ENCODE measurements at places on chromosomes 1 and 21.

DNA sequence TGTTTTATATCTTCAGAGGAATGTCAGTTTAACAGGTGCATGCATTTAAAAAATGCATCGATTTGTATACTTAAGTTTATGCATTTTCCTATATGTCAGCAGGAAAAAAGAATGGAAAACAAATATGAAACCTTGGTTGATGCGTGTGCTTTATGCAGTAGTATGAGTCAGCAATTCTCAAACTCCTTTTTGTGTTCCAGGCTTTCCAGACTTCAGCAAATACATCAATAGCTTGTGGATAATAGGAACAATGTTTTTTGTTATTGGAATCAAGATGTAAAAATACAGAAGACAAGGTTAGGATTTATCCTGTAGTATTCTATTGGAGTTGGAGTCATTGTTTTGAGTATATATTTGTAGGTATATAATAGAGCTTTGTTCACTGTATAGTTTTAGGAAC lies 45.2 kb downstream of the CHODL start:
- DNase-seq = no peak

GRCh38 chr1:204469304-204469703 lies 25.3 kb downstream of the PIK3C2B start:
- DNase-seq = no peak

DNA sequence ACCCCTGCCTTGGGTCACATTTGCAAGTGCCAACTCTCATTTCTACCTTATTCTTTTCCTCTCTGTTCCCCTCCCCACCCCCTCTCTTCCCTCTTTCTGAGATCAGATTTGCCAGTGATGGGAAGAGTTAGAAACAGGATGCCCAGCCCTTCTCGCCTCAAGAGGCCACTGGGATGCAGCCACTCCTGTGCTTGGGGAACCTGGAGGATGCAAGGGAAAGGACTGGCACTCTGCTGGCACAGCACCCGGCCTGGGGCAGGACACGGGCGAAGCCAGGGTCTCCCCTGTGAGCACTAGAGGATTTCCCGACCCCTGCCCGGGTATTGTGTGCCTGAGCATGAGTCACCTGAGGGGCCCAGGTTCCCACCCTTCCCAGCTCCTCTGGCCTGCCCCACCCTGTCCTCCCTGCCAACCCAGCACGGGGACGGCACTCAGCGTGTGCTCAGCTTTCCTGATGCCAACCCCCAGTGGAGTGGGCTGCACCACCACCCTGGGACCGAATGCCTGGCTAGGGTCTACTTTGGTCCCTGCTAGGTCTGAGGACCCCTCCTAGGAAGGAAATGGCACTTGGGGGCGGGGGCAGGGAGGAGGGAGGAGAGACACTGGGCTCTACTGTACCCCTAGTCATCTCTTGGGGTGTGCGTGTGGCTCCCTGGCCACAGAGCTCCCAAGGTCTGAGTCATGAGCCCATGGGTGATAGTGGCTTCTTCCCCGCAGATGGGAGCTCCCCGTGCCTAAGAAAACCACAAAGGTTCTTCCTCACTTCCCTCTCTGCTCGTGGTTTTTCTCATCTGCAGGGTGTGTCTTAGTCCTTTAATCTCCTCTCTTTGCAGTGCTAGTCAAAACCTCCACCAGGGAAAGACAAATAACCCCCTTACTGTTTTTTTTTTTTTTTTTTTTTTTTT lies 12.4 kb downstream of the LMNA start:
- peak; percentile 88 for DNase-seq

DNA sequence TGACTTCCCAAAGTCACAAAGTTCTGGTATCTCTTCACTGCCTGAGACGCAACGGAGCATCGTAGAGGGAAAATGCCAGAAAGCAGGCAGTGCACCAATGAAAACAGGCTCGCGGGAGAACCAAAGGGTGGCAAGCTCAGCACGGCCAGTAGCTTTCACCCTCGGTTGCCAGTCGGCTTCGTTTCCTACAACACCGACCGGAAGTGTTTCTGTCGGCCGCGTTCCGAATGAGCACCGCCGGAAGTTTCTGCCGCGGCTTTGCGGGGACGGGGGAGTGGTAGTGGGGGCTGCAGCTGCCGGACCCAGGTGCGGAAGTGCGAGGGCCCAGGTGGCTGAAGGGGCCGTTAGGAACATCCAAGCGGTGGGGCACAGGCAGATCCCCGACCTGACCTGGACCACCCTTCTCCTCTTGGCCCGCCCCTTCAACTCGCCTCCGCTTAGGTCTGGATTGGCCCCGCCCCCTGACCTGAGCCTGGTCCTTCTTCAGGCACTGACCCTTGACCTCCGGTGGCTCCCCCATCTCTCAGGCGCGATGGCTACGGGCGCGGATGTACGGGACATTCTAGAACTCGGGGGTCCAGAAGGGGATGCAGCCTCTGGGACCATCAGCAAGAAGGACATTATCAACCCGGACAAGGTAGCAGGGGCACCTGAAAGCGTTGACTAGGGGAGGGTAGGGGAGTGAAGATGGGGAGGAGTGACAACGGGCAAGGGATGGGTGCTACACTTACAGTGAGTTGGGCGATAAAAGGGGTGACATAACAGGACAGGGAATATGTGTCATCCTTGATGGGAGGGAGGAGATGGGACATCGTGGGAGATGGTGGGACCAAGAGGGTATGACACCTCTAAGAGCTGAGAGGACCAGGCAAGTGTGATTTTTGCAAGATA lies at the start of gene DMAP1:
Gene DMAP1, plus strand, starts transcription at position 250 of the 891 bp plus-strand sequence. Its CDS starts 283 bp downstream, at position 533.
- peak; percentile 86 for DNase-seq

- DNase-seq = no peak
Measured at GRCh38 chr1:198171667-198172540, 15.1 kb downstream of the NEK7 start.

- DNase-seq = no peak
Measured at GRCh38 chr21:21101911-21102310, 103.7 kb downstream of the NCAM2 start.

- no peak for DNase-seq
Measured at GRCh38 chr21:44847261-44848056, 26.0 kb downstream of the PTTG1IP start.

DNA sequence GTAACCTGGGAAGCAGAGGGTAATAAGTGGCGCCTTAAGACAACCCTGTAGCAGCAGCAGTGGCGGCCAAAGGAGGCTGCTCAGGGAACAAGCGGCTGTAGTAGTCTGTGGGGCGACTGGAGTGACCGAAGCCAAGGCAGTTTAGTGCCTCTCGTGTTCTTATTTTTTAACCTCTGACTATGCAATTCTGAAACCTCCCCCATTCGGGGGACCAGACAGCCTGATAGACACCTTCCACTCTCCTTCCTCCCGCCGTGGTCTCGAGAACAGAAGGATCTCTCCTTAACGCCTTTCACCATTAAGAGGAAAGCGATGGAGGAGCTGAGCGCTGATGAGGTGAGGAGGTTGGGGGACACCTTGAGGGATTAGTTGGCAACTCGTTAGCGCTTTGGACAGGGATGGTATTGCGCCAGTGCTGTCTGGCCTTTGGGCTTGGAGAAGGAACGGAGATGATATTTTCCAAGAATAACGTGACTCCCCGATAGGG lies 644 bp downstream of the UBE4B start:
- no peak for DNase-seq

DNA sequence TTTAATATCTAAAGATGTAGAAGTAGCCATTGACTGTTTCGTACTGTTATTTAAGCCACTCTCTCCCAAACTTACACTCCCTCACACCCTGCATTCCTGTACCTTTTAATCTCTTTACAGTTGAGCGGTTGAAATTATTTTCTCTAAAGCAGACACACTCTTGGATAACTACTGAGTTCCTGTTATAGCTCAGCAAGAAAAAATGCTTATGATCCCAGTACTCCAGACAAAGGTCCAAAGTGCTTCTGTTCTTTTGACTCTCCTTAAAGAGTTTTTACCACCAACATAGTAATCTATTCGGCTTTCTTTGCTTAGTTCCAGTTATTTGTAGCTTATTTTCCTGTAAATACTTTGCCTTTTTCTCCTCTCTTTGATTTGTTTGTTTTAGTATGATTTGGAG lies 100.1 kb downstream of the ATF6 start:
- no peak for DNase-seq

DNA sequence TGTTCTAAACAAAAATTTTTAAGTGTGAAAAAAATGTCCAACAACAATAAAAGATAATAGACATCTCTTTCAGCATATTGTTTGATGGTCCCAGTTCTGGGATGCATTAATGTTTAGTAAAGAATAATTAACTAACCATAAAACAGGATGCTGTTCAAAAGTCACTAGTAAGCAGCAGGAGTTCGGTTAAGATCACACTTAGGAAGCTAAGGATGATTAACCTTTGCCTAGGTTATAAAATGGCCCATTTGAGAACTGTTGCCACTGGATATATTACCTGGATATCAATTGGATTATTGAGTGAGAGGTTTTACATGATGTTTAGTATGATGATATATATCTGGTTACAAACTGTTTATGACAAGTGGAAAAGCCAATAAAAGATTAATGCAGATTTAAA lies 171.7 kb downstream of the ATG4C start:
- no peak for DNase-seq

DNA sequence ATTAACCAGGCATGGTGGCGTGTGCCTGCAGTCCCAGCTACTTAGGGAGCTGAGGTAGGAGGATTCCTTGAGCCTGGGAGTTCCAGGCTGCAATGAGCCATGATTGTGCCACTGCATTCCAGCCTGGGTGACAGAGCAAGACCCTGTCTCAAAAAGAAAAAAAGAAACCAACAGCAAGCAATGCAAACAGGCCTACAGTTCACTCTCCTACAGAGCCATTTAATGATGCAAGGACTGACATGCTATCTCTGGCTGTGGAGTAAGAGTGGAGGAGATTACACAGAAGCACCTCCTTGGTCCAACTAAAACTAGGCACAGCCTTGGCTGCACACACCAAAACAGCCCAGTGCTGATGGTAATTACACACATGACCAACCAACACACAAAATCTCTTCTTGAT lies 127.5 kb upstream of the SOD1 start:
- no peak for DNase-seq

- DNase-seq = no peak
Measured at GRCh38 chr1:79532555-79532954, 526.0 kb upstream of the ADGRL4 start.

DNA sequence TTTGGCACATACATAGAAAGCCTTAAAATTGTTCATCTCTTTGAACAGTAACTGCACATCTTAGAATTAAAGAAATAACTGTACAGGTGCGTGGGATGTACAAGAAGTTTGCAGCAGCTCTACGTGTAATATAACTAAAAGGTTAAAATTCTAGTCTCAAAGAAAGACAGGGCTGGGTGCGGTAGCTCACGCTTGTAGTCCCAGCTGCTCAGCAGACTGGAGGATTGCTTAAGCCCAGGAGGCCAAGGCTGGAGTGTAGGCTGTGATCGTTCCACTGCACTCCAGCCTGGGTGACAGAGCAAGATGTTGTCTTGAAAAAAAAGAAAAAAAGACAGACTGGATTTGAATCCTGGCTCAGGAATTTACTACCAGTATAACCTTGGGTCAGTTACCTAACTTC lies 13.4 kb downstream of the PARP1 start:
- no peak for DNase-seq

DNA sequence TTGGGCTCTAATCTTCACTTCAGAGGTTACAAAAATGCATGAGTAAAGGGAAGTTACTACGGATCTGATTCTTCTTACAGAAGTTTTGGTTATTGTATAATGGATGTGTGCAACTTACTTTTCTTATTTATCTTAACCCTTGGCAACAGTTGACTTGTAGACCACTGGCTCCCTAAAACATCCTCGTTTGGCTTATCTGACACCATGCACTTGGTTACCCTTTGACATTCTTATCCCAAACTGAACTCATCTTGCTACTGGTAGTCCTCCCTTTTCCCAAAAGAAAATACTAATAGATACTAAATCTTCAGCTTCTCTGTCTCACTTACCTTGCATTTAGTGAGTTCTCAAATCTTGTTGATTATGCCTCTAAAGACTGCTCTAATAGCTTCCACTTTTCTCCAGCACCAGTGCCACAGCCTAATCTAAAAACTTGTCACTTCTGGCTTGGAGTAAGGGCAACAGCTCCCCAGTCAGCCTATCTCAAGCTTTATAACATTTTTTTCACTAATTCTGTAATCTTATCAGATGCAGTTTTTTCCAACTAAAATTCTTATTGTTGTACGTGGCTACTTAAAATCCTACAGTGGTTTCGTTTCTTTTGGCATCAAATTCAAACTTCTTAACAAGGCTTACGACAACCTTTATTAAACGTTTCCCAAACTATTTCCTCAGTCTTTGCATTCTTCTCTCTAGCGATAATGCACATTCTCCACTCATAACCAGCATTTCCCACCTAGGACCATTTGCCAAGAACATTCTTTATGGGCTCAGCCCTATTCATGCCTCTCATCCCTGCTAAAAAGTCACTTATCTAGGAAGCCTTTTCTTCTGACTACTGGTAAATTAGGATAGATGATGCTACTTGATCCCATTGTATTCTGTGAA lies 204.2 kb downstream of the KCNT2 start:
- DNase-seq = no peak

- DNase-seq = no peak
Measured at GRCh38 chr21:41903559-41904351, 24.6 kb upstream of the PRDM15 start.

- no peak for DNase-seq
Measured at GRCh38 chr1:44119525-44119924, 904 bp downstream of the KLF17 start.

GRCh38 chr1:203206129-203206687 lies 19.7 kb upstream of the CHI3L1 start:
- no peak for DNase-seq

DNA sequence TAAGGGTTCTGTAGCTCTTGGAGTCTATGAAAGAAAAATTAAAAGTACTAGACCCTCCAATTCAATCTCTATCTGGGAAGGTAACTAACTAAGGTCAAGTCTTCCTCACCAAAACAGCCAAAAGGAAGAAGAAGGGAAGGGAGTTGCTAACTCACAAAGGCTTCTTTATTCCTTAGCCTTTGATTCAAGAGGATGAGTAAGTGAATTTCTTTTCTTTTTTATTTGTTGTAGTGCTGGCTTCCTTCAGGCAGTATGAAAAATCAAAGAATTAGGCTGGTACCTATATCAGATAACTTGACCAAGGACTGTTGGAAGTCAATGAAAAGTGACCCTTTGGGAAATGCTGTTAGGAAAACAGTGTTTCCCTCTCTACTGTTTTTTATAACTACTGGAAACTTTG lies 144.4 kb upstream of the NRIP1 start:
- no peak for DNase-seq

DNA sequence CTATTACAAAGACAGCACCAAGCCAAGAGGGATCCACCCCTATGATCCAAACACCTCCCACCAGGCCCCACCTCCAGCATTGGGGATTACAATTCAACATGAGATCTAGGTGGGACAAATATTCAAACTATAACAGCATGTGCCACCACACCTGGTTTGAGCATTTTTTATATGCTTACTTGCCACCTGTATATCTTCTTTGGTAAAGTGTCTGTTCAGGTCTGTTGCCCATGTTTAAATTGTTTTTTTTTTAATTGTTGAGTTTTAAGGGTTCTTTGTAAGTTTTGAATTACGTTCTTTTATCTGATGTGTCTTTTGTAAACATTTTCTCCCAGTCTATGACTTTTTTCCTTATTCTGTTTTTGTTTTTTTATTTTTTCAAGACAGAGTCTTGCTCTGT lies 83.4 kb downstream of the LRIG2 start:
- no peak for DNase-seq

- no peak for DNase-seq
Measured at GRCh38 chr1:232263452-232263851, 366.5 kb downstream of the SIPA1L2 start.

GRCh38 chr1:29806646-29807319 lies 570.5 kb downstream of the PTPRU start:
- DNase-seq = no peak

GRCh38 chr1:22527555-22528296 lies 35.6 kb upstream of the EPHA8 start:
- DNase-seq = no peak
